CD4-positive, alpha-beta T cell treated with Interferon alpha-2 for 1 hour (primary cell): ENCODE measurements at places on chromosomes 11 and 22.

DNA sequence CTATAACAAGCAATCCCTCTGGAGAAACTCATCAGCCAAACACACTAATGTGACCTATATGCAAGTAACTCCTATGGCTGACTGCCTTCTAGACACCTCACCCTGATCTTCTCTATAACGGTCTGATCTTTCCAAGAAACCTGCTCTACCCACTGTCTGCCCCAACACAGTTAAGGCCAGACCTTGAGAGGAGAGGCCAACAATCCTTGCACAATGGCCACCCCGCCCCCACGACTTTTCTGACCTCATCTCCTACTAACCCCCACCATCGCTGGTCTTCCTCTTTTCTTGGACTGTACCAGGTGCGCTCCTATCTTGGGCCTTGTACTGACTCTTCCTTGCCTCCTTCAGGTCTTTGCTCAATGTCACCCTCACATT, 12.5 kb downstream of the HIRA start:
- DNase-seq = no peak

- DNase-seq = no peak
Observed at GRCh38 chr11:68007498-68008380, 2.4 kb upstream of the ALDH3B1 start.

GRCh38 chr11:120073196-120073595, 64.7 kb downstream of the TRIM29 start:
- DNase-seq = no peak

- no peak for DNase-seq
Observed at GRCh38 chr11:77761491-77761890, 59.0 kb downstream of the RSF1 start.

- no peak for DNase-seq
Observed at GRCh38 chr11:44926036-44926435, 24.6 kb downstream of the TP53I11 start.

DNA sequence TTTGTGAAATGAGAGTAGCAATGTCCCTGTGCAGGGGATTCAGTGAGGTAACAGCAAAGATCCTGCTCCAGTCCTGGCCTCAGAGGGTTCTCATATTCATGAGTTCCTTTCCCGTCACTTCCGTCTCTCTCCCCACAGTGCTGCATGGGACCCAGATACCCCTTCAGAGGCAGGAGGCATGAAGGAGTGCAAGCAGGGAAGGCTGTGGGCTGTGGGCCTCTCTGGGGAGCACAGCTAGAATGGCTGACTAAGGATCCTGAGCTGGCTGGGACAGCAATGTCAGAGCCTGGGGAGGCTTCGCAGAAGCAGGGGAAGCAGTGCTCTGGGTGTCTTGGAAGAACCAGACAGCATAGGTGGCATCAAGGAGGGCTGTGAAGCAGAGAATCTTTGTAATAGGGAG, 13.0 kb downstream of the PKNOX2 start:
- no peak for DNase-seq

GRCh38 chr11:92342886-92343285, 118.3 kb downstream of the FAT3 start:
- no peak for DNase-seq

DNA sequence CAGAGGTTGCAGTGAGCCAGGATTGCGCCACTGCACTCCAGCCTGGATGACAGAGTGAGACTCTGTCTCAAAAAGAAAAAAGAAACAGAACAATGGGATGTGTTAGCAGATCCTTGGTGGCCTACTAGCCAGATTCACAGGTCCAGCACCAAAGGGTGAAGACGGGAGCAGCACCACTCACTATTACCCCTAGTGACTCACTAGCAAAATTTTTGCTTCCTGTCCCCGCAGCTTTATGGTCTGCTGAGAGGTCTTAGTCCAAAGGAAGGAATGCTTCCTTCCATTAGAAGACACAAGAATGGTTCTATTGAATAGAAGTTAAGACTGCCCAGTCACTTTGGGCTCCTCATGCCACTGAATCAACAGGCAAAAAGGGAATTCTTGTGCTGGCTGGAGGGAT, 35.9 kb upstream of the NUP50 start:
- DNase-seq = no peak

- no peak for DNase-seq
Observed at GRCh38 chr22:44583061-44583760, 85.2 kb upstream of the RTL6 start.

GRCh38 chr11:132101881-132102280, 731.5 kb downstream of the NTM start:
- no peak for DNase-seq

- DNase-seq = no peak
Observed at GRCh38 chr22:26777156-26777801, 119.9 kb downstream of the MIAT start.

DNA sequence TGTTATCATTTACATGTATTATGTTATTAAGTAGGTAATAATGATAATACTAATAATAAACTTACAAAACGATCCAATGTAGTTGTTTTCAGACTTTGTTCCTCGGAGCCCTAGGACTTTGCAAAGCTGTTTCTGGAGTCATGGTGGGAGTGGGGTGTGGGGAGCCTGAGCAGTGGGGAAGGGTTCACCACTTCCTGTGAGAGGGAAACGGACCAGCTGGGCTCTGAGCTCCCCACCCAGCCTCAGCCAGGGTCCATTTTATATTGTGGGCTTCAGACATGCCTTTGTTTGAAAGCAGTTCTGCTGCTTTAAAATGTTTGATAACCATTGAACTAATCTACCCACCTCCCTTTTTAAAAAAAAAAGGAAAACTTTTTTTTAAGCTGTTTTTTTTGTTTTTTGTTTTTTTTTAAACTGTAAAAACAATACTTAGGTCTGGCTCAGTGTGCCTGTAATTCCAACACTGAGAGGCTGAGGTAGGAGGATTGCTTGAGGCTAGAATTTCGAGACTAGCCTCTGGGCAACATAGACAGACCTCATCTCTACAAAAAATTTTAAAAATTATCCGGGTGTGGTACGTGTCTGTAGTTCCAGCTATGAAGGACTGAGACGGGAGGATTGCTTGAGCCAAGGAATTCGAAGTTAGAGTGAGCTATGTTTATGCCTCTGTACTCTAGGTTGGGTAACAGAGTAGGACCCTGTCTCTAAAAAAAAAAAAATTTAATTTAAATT, 7.0 kb downstream of the SERPING1 start:
- DNase-seq = no peak

DNA sequence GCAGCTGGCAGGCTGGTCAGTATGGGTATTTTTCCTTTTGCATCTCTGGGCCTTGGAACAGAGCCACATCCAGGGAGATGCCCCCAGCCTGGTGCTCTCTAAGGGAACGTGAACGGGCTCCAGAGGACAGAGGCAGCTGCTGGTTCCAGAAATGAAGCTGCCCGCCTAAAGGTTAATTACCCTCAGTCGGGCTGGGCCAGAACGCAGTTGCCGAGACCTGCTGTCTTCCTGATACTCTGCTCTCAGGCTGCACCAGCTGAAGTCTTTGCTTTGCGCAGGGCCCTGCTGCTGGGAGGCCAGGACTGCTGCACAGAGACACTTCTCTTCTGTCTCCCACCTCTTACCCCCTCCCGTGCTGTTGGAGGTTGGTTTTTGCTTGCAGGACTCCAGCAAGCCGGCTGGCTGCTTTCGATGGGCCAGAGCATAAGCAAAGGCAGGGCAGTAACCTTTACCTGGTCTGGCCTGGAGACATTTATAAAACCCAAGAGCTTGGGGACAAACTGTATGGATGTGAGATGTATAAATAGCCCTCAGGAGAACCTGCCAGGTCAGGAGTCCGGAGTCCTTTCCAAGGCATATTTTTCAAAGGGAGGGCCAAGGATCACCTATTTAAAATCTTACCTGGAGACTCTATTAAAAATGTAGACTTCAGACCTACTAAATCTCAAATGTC, 197.1 kb downstream of the GRIK4 start:
- DNase-seq = no peak

DNA sequence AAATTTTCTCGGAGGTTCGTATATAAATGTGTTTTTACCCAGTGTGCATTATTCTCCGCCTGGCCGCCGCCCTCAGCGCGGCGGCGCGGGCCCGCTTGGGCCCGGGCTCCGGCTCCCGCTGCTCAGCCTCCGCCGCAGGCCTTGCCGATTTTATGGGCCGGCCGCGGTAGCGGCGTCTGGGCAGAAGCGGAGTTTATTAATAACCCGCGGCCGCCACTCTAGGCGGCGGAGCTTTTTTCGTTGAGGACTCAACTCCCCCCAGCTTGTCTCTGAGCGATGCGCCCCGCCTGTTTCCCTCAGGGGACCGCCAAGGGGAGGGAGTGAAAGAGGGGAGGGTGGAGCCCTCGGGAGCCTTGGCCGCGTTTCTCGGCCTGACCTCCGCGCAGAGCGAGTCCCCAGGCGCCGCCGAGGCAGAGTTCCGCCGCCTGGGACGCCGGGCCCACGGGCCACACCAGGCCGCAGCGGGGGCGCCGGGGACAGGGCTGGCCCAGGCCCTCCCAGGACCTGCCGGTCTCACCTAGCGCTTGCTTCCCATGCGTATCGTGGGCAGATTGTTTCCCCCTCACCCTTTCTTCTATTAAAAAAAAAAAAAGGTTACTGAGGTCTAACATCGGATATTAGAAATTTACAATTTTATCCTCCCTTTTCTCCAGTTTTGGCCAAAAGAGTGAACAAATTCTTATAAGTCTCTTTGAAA, 399 bp downstream of the ZNF143 start:
- peak; percentile 84 for DNase-seq

DNA sequence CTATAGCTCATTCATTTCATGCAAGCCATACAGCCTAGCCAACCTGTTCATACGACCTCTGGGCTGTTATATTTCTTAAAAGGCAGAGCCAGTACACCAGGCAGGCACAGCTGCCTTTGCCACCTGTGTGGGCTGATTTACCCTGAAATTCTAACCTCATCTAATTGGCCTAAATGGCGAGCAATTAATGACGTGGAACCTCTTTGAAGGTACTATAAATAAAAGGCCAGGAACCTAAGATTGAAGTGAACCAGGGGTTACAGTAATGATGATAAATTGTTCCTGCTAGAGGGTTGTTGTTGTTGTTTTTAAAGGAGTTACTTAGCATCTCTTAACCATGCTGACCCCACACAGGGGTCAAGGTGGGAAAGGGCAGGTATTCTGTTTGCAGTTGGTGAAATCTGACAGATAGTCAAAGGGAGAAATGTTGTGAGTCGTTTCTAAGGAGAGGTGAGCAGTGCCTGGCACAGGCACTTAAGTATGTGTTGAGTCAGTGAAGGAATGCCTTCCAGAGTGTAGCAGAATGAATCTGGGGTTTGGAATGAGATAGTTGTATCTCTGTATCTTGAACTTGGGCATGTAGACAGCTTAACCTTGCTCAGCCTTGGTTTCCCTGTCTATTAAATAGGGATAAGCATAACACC, 213.5 kb upstream of the NAV2 start:
- no peak for DNase-seq

- no peak for DNase-seq
Observed at GRCh38 chr11:105148241-105148640, 8.7 kb upstream of the CARD18 start.

DNA sequence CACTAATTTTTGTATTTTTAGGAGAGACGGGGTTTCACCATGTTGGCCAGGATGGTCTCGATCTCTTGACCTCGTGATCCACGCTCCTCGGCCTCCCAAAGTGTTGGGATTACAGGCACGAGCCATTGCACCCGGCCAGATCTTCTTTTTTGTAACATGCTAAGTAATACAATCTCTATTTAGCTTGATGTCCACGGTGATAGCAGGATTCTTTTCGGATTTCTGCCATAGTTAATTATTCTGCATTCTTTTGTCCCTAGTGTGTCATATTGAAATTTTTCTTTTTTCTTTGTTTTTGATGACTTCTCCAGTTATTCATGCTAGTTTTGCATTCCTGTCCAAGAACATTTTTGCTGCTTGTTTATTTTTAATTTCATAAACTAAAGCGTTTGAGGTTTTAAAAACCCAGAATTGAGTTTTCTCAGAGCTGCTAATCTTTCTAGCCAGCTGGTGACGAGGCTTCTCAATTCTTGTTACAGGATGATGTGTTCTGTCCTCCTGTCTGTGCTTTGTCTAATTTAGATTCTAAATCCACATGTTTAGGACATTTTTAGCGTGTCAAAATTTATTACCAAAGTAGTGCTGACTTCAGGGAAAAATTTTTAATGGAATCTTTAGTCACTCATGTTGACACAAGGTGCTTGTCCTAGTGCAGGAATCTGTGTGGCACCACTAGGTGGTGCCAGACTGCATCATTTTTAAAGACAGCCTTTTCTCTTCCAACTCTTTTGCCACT, 21.8 kb downstream of the NF2 start:
- peak; percentile 34 for DNase-seq

- no peak for DNase-seq
Observed at GRCh38 chr11:16924826-16925560, 89.2 kb downstream of the PLEKHA7 start.

- no peak for DNase-seq
Observed at GRCh38 chr11:1873048-1873812, 18.5 kb downstream of the PRR33 start.

- DNase-seq = no peak
Observed at GRCh38 chr11:125379981-125380380, 116.1 kb downstream of the FEZ1 start.

DNA sequence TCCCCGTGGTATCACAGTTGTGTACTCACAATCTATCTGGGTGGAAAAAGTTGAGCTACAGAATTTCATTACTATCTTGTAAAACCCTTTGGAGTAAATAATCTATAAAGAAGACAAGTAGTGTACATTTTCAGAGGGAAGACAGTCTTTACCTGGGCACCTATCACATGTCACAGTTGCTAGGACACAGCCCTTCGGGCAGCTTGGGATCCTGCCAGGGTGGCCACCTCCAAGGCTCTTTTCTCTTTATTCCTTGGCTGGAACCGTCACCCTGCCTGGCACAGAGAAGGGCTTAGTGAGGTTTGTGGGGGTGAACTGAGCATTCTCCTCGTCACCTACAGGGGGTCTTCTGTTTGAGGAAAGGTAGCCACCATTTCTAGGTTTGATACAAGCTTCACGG, 23.6 kb downstream of the LRRC74B start:
- no peak for DNase-seq

- DNase-seq = no peak
Observed at GRCh38 chr11:79546351-79546750, 105.5 kb upstream of the TENM4 start.

DNA sequence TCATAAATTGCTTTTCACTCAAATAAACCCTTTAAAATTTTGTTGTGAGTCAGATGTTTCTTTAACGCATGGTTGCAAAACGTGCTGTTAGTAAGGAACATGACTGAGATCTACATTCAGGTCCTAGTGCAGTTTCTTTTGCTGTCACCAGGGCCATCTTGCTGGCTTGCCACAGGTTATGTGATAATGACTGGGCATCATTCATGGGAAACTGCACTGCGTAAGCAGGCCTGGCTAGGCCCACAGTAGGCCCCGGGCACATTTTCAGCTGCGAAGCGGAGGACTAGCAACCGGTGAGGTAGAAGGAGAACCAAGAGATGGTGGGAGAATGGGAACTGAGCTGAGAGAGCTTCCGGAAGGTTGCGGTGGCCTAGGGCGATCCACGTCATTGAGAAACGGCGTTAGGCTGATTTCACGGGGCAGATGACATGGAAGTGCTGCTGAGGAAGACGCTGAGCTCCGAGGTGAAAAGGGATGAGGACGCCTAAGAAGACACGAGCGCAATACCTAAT, 3.2 kb upstream of the KLHDC7B start:
- peak; percentile 73 for DNase-seq

DNA sequence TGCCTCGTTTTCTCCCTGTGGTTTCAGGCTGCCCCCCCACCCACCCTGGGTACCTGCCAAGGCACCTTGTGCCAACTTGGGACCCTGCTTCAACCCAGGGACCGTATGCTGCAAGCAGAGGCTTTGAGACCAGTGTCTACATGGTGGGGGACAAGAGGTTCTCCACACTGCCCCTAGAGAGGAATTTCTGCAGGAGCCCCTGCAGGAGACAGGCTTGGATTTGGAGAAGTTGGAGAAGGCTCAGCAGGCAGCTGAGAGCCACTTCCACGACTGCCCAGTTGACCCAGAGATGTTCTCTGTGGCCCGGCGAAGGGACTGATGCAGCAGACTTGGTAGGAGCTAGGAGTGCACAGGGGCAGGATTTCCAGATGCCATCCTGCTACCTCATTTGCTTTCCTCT, 20.1 kb upstream of the NNMT start:
- DNase-seq = no peak
